ENCODE measurements at places on chromosomes 5 and 9.

DNA sequence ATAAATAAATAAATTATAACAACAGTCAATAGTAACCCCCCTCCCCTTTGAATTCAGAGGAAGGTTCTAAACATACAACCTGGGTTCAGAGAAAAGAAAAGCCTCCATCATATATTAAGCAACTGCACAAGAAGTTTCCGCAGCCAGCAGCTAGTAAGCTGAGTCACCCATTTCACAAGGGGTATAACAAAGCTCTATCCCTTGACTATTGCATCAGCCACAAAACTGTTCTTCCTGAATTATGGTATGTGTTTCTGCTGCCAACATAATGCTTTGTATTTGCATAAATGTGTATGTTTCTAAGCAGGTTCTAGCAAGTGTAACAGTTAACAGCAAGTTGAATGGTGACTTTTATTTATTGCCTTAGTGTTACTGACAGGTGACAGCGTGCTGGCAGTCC lies 6.8 kb upstream of the CEP120 start:
- DNase-seq: no peak

DNA sequence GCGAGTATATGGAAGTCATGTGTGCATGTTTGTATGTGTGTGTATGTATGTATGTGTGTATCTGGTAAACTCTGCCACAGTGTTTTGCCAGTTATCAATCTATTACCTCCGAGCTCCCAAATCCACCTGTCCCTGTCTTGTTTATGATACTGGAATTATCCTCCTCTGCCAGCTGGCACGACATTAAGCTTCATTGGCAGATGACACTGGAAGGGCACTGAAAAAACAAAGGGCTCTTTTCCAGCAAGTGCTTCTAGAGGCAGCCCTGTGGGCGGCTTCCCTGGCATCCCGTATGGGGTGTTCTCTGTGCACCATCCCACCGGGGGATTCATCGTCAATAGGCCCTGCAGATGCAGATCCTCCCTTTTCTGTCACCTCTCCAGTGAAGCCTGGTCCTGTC lies 221.5 kb downstream of the MSX2 start:
- DNase-seq: no peak

DNA sequence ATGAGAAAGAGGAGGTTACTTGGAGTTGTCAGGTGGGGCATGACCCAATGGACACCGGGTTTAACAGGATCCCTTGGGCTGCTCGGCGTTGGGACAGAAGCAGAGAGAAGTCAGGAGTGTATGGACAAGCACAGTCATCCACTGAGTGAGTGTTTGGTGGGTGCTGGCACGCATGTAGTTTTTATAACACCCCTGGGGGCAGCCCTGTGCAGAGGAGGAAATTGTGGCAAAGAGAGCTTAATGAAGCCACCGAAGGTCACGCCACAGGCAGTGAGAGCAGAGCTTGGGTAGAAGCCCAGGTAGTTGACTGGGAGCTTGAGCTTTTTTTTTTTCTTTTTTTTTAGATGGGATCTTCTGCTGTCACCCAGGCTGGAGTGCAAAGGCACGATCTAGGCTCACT lies 43.2 kb upstream of the IER5L start:
- no peak for DNase-seq

DNA sequence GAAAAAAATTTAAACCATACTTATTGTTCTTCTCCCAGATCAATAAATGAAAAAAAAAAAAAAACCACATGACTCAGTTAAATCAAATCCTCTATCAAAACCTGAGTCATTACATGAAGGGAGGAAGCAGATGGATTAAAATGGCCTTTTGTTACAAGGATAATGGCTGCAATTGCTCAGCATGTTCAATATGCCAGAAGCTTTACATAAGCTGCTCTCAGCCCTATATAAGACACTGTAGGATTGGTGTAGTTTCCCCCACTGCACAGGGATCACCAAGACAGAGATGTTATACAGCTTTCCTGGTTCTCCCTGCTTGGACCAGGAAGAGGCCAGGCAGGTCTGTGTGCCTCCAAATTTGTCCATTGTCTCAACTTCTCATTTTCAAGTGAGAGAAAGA lies 101.6 kb upstream of the MAP1B start:
- no peak for DNase-seq

- DNase-seq: no peak
These were observed 53.3 kb downstream of the RAPGEF6 start for GRCh38 chr5:131581702-131582101.

- DNase-seq: no peak
These were observed 382.7 kb upstream of the CDH10 start for GRCh38 chr5:25027526-25027925.

GRCh38 chr5:104754311-104754995 lies 1191.9 kb upstream of the NUDT12 start:
- no peak for DNase-seq

- DNase-seq: no peak
These were observed 45.2 kb downstream of the ALG2 start for GRCh38 chr9:99176527-99177013.

- no peak for DNase-seq
These were observed 4.3 kb upstream of the EMB start for GRCh38 chr5:50445296-50445949.

- DNase-seq: no peak
These were observed 12.6 kb downstream of the LMBRD2 start for GRCh38 chr5:36138900-36139683.

GRCh38 chr9:76219560-76220151 lies 174.6 kb downstream of the RFK start:
- DNase-seq: no peak

GRCh38 chr9:110463499-110463898 lies 116.0 kb downstream of the SVEP1 start:
- DNase-seq: no peak

DNA sequence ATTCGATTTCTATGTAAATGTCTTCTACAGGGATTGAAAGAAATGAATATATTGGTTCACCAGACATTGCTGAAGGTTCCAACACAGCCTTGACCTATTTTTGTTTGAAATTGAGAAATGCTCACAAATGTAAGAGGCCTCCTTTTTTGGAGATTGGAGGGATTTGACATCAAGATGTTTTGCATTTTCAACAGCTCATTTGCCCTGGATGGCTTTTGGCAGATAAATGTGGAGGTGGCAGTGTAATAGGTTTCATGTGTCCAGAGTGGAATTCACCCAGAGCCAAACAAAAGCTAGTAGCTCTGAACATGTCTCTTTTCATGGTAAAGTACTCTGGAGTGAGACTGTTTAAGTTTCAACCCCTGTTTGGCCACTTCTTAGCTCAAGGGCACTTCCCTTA lies 77.3 kb downstream of the PALM2AKAP2 start:
- DNase-seq: no peak

Data from urinary bladder (tissue), 4 donors.